ENCODE measurements at places on chromosomes 2 and 18.
A peak's percentile ranks its signal among the peaks of the same experiment; 100 is the strongest.

- DNase-seq = peak; percentile 40
Observed at GRCh38 chr18:75208836-75209128, 157 bp downstream of the PTGR3 start.

DNA sequence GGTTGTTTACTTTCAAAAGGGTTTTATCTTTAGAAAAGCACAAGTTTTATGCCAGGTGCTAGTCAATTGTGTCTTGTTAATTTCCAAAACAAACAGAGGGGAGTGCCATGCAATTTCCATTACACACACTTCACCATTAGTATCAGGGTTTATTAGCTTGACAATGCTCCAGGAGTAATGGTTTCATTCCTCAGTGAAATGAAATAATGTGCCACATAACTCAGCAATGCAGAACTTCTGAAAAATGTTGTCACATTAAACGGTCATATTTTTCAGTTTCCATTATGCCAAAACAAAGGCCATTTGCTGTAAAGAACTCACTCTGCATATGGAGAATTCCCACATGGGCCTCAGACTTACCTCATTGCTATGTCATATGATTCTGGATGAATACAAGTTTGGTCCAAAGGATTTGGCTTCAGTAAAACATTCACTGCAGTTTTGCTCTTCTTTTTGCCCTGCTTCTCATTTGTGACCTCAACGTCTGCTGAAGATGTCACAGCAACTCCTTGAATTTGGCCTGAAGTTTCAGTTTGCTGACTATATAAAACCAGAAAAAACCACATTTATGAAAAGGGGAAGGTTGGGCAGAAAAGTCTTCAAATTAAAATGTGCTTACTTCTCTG is 198.2 kb downstream of the SRBD1 start:
- DNase-seq = no peak

GRCh38 chr18:49795612-49796552 is 17.5 kb downstream of the ACAA2 start:
- DNase-seq = no peak

- DNase-seq = peak; percentile 18
Observed at GRCh38 chr2:197286805-197287595, 23.6 kb downstream of the ANKRD44 start.

DNA sequence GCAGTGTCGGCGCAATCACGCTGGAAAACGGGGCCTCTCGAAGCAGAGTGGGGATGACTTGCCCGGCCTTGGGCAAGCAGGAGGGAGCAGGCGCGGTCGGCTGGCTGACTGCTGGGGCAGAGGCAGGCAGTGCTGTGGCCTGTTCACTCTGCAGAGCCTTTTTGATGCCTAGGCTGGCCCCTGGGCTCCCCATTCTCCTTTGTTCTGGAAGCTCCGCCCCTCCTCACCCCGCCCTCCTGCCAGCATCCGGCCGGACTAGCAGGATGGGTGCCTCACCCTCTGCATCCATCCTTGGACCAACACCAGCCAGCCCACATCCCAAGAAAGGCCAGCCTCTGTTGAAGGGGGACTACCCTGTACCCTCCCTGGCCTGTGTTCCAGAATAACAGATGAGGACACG is at the start of gene ASPRV1:
TSS of gene ASPRV1 (minus strand) at position 136 of the 400 bp plus-strand sequence. CDS start 195 bp downstream, outside the sequence.
- DNase-seq = no peak

DNA sequence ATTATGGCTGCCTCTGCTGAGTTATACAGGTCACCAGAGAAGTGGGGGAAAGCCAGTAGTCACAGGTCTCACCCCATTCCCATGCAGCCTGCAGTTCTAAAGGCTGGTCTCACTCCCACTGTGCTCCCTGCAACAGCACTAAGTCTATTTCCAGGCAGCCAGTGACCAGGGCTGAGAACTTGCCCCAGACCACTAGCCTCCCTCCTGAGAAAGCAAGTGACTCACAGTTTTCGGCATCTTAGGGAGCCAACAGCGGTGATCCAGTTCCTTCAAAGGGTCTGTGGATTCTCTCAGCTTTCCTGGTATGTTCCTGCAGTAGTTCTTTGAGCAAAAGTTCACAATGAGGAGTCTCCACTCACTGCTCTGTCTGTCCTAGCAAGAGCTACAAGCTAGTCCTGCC is 329.6 kb upstream of the MAP2 start:
- DNase-seq = no peak

DNA sequence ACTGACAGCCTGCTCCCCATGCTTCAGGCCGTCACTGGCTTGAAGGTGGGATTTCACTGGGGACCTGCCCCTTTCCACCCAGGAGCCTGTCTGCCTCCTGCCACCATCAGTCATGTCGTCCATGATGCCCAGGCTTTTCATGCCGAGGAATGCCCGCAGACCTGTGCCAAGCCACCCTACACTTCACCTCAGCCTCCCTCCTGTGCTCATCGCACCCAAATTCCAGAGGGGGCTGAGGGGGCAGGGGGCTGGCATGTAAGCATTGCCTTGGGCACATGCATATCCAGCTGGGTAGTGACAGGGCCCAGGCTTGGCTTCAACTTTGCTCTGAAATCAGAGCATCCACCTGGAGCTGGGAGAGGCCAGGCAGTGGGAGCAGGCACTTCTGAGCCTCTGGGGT is 20.9 kb upstream of the RPRM start:
- no peak for DNase-seq

DNA sequence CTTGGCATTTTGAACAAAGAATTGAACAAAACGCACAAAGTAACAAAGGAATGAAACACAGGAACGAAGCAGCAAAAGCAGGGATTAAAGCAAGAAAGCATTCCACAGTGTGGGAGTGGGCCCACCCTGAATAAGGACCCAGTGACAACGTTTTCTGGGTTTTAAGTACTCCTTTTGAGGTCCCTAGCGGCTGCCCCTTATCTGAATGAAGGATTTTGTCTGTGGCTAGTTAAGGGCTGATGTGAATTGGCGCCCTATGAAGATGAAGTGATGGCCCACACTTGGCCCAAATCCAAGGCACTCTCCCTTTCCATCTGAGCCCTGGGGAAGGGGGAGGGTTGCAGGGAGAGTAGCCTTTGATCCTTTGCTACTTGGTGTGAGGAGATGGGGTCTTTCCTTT is 7.8 kb upstream of the CCDC141 start:
- no peak for DNase-seq

GRCh38 chr2:199757233-199757870 is 93.6 kb downstream of the FTCDNL1 start:
- no peak for DNase-seq

DNA sequence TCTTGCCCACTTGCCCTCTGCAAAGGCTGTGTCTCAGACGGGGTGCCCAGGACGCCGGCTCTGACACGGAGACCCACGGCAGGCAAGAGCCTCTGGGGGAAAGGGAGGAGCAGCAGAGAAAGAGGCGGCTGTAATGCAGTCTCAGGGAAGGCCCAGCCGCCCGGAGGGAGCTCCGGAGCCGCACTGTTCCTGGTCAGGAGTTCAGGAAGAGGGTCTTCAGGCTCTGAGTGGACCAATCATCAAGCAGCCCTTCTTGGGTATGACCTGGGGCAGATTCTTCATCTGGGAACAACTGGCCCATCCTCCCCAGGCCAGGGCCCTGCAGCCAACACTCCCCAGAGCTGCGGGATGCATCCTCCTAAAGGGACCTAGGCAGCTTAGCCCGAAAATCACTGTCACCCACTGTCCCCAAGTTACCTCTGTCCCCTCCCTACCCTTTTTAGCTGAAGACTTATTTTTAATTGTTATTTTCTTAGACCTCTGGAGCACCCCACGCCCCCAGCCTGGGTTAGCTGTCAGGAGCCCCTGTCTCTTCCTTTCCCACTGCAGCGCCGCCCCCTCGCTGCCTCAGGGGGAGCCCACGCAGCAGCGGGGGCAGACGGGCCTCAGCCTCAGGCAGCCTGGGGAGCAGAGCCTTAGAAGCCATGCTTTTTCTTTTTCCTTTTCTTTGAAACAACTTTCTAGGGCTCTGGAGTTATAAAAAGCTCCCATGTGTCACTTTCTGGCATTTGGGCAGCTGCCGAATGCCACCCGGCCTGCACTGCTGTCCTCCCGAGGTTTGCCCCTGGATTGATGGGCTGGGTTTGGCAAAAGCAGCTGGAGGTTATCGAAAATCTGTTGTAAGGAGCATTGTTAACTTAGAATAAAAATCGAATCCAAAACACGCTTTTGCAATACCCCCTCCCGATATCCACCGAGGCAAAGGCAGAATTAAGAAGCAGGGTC is 644 bp upstream of the NEU2 start:
- no peak for DNase-seq

- peak; percentile 77 for DNase-seq
Observed at GRCh38 chr2:99701503-99701902, 211.7 kb upstream of the REV1 start.

DNA sequence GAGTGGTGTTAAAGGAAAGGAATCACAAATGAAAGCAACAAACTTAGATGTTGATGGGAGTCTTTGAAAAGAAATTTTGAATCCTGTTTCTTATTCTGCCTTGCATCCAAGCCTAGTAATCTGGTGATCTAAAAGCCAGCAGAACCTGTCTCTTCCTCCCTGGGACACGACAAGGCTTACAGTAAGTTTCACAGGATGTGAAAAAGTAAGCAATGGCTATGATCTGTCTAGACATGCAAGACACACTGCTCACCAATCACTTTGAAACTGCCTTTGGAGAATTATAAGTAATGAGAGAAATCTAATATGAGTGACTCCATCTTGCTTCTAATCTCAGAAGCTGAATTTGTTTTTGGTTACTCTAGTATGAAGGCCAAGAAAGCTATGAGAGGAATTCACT is 103.7 kb downstream of the KCNH7 start:
- no peak for DNase-seq

- no peak for DNase-seq
Observed at GRCh38 chr18:77572537-77572936, 322.9 kb downstream of the GALR1 start.

DNA sequence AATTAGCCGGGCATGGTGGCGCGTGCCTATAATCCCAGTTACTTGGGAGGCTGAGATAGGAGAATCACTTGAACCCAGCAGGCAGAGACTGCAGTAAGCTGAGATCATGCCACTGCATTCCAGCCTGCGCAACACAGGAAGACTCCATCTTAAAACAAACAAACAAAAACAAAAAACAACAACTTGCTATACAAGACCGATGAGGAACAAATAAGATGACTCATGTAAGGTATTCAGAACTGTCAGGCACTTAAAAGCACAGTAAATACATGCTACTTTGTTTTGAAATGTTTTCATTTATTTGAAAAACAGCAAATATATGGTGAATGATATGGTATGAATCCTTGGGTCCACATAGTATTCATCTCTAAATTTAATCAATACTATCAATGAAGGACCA is 66.7 kb downstream of the TRIP12 start:
- DNase-seq = no peak

DNA sequence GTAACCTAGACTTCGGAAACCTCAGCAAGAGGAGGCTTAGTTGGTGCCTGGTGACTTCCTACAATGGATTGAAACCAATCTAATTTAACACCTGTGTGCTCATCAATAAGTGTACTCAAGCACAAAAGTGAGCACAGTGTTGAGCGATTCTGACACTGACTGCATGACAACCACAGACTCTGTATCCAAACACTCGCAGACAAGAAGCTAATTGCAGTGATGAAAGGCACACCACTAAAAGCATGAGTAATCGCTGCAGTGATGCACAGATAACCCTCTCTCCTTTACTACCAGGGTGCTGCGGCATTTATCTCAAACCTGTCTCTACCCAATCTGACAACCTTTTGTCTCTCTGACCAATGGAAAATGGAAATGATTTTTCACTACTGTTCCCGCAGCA is 168.1 kb downstream of the AFF3 start:
- DNase-seq = peak; percentile 33

DNA sequence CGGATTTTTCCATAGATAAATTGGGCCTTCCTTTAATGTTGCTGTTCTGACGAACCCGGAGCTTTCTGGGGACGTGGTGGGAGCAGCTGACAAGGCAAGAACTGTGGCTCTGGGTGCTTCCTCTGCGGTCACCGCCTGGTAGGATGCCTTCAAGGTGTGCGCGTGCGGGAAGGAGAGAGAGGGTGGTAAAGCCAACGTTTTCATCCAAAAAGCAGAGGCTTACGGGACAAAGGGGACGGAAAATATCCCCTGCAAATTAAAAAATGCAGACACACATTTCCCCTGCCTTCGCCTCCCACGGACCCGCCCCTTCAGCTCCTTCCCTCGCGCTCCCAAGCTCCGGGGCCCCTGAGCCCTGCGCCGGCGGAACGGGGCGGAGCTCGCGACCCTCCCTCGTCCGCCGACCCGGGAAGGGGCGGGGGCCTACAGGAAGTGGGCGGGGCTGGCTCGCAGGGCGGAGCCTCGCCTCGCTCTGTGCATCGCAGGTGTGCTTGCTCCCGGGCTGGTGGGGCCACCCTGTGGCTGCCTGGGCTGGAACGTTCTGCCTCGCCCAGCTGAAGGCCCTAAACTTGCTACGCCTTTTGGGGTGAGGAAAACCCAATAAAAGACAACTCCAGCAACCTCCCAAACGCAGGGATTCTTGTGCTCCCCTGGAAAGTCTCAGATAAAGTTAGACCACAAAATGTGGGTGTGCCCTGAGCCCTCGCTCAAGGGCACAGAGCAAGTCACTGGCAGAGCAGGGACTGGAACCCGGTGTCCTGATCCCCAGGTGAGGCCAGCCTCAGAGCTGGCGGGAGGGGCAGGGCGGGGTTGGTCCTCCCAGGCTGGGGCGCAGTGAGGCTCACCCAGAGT is 25.4 kb upstream of the SLC66A3 start:
- DNase-seq = peak; percentile 56

DNA sequence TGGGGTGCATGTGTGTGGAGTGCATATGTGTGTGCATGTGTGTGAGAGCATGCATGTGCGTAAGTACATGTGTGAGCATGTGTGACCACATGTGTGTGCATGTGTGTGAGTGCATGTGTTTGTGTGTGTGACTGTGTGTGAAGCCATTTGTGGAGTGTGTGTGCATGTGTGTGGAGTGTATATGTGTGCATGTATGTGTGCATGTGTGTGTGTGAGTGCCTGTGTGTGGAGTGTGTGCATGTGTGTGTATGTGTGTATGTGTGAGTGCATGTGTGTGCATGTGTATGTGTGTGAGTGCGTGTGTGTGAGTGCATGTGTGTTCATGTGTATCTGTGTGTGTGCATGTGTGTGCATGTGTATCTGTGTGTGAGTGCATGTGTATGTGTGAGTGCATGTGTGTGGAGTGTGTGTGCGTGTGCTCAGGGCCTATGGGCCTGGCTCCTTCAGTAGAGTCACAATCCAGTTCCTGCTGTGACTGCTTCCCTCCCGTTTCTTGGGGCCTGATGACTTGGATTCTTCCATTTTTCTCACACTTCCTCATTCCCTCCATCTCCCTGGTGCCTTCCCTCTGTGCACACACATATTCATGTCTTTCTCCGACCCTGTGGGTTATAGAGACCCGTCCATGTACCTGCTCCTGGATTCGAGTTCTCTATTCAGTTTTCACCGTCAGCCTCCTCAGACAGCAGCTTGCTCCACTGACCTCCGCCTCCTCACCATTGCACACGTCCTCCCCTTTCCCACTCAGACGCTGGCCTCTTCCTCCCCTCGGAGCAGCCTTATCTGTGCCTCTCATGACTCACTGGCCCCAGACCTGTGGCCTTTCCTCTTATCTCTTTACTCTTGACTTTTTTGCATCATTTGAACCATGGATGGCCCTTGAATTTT is 25.2 kb downstream of the TOGARAM2 start:
- DNase-seq = peak; percentile 43

Measured in trophoblast cell (in vitro differentiated cells and primary cell).